Upper lobe of left lung (tissue), 6 donors: ENCODE measurements at places on chromosomes 6 and 20.

- no peaks in the 10 kb centered on the region for H3K4me1 ChIP-seq
- H3K36me3 ChIP-seq, result no peaks in the 10 kb centered on the region
- no peak overlapping the region for H3K4me3 ChIP-seq
- H3K27ac ChIP-seq, result no peak overlapping the region
Observed at GRCh38 chr6:137056121-137056880, 11.5 kb upstream of the IL20RA start.

GRCh38 chr6:50271266-50271665 is 221.5 kb upstream of the DEFB112 start:
- H3K4me1 ChIP-seq, result no peaks in the 10 kb centered on the region
- DNase-seq, result no peak
- no peak overlapping the region for H3K4me3 ChIP-seq
- no peak overlapping the region for H3K27ac ChIP-seq
- no peaks in the 10 kb centered on the region for H3K36me3 ChIP-seq

GRCh38 chr20:62339647-62340062 is 27.5 kb downstream of the LAMA5 start:
- no peak overlapping the region for H3K4me3 ChIP-seq
- no peak for DNase-seq
- H3K36me3 ChIP-seq, result peaks cover 55% of the 10 kb centered on the region
- no peak overlapping the region for H3K27ac ChIP-seq

GRCh38 chr6:41177287-41177686 is 14.4 kb upstream of the TREM2 start:
- no peak overlapping the region for H3K4me3 ChIP-seq
- DNase-seq, result no peak
- H3K36me3 ChIP-seq, result no peaks in the 10 kb centered on the region

DNA sequence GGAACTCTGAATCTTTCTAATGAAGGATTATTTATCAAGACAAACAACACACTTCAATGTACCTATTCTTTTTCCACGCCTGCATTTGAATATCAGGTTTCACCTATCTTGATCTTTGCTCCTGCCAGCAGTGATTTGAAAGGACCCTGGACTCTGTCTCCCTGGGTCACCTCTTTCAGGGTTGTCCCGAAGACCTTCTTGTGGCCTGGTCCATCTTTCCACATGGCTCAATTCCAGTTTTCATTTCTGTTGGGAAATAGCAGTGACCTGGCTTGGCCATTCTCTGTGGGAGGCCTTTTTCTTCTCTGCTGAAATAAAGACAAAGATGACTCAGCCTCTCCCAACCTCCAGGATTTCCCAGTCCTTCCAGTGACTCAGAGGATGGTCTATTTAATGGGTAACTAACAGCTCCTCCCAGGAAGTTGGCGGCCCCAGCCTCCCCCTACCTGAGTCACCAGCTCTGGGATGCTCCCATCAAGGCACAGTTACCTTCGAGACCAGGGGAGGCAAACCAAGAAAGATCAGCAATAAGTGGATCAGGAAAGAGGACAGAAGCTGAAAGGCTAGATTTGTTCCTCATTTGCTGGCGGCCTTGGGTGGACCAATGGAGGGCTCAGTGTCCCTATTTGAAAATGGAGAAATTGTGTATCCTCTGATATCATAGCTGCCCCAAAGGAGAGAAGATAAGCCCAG is 120.2 kb upstream of the RNF24 start:
- no peak for DNase-seq
- H3K27me3 ChIP-seq, result no peaks in the 10 kb centered on the region
- no peaks in the 10 kb centered on the region for H3K36me3 ChIP-seq
- H3K4me3 ChIP-seq, result no peak overlapping the region
- no peak overlapping the region for H3K27ac ChIP-seq

DNA sequence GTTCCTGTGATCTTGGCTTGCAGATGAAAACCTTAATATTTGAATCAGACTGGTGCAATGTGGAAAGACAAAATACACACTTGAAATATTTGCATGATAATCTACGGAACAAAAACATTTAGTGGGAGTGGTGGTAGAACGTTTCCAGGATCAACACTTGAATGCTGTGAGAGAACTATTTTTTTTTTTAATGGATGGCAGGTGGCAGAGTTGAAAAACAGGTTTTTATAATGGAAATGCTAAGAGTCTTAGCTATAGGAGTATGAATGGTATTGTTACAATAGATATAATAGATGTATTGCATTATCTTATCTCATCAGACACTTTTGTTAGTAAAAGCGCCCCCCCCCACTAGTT is 49.2 kb downstream of the CDKAL1 start:
- H3K27ac ChIP-seq, result no peak overlapping the region
- H3K36me3 ChIP-seq, result no peaks in the 10 kb centered on the region
- H3K4me3 ChIP-seq, result no peak overlapping the region
- H3K4me1 ChIP-seq, result no peaks in the 10 kb centered on the region
- no peak for DNase-seq

DNA sequence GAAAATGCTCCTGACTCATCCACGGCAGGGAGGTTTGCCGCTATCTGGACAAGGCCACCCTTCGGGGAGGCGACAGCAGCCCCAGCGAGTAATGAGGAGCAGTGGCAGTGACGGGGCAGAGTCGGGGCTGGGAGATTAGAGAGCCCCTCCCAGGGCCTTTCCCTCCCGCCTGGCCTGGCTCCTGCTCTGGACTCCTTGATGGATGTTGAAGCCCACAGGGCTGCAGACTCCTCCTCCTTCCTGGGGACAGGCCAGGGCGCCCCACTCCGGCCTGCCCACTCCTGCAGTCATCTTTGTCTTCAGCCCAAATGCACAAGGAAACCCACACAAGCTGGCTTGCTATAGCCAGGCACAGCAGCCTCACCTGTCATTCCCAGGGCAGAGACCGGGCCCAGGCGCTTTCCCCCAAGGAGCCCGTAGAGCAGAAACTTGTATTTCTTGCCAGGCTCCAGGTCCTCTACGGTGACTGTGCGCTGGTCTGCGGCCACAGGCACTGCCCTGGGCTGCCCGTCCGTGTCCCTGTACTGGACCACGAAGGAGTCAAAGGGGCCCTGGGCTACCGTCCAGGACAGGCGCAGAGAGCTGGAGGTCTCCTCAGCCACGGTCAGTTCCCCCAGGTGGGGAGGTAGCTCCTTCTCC is 7.7 kb downstream of the CYP21A2 start:
- peaks cover 15% of the 10 kb centered on the region for H3K4me1 ChIP-seq
- H3K27ac ChIP-seq, result peak overlapping the region; percentile 64
- no peak overlapping the region for H3K4me3 ChIP-seq
- H3K27me3 ChIP-seq, result no peaks in the 10 kb centered on the region
- DNase-seq, result peak; percentile 59

DNA sequence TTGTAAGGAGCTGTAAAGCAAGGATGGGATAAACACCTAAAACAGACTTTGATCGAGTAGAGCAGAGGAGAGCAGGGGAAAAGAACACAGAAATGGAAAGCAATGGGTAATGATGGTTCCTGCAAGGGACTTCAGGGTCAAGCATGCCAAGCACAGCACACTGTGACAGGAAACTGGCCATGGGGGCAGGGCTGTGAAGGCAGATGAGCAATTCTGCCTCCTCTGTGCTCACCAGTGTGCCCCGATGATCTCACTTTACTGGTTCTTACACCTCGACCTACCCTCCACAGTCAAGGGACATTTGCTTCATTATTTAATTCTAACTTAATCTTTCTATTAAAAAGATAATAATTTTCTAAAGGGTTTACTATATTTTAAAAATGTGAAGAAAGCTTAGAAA is 21.6 kb upstream of the MYB start:
- no peaks in the 10 kb centered on the region for H3K27me3 ChIP-seq
- H3K4me1 ChIP-seq, result no peaks in the 10 kb centered on the region
- no peak overlapping the region for H3K4me3 ChIP-seq
- H3K36me3 ChIP-seq, result no peaks in the 10 kb centered on the region
- no peak overlapping the region for H3K27ac ChIP-seq
- no peak for DNase-seq

- no peaks in the 10 kb centered on the region for H3K27me3 ChIP-seq
- no peaks in the 10 kb centered on the region for H3K4me1 ChIP-seq
- no peaks in the 10 kb centered on the region for H3K36me3 ChIP-seq
- H3K4me3 ChIP-seq, result no peak overlapping the region
- DNase-seq, result no peak
Observed at GRCh38 chr6:84618836-84619235, 145.6 kb downstream of the TBX18 start.

DNA sequence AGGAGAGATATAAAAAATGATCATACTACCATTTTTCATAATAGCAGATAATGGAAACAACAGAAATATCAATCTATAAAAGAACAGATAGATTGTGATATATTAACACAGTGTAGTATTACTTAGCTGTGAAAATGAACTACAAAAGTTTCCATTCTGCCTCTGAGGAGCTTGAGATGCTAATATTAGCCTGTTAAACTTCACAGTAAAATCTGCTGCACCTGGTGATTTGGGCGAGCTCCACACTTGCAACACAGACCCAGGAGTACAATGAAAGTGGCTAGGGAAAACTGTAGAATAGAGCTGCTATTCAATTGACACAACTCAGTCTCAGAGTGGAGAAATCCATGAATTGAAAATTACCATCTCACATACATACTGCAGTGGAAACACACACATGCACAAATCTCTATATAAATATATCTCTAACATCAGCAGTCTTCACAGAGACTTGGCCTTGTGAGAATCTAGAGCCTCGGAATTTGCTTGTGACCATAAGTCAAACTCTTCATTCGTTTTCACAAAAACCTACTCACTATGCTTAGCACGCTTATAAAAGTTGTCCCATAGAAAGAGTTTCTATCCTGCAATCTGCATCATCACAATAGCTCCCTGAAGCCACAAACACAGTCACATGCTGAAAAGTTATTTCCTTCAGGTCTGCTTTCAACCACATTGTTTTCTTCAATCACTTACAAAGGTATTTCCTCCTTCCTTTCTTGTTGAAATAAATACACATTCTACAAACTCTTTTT is 133.0 kb downstream of the PAK5 start:
- no peak overlapping the region for H3K27ac ChIP-seq
- no peak overlapping the region for H3K4me3 ChIP-seq
- DNase-seq, result no peak
- no peaks in the 10 kb centered on the region for H3K4me1 ChIP-seq
- H3K36me3 ChIP-seq, result no peaks in the 10 kb centered on the region

GRCh38 chr6:107221519-107221918 is 106.2 kb upstream of the BEND3 start:
- H3K36me3 ChIP-seq, result no peaks in the 10 kb centered on the region
- H3K4me3 ChIP-seq, result no peak overlapping the region
- DNase-seq, result no peak
- no peak overlapping the region for H3K27ac ChIP-seq
- no peaks in the 10 kb centered on the region for H3K4me1 ChIP-seq

GRCh38 chr6:43173591-43174262 is 2.7 kb downstream of the SRF start:
- DNase-seq, result no peak
- H3K36me3 ChIP-seq, result peaks cover 23% of the 10 kb centered on the region
- H3K4me1 ChIP-seq, result peaks cover 38% of the 10 kb centered on the region
- peak overlapping the region; percentile 58 for H3K4me3 ChIP-seq
- no peaks in the 10 kb centered on the region for H3K27me3 ChIP-seq
- peak overlapping the region; percentile 95 for H3K27ac ChIP-seq

GRCh38 chr6:55957961-55958422 is 82.6 kb upstream of the BMP5 start:
- DNase-seq, result no peak
- H3K4me1 ChIP-seq, result no peaks in the 10 kb centered on the region
- no peaks in the 10 kb centered on the region for H3K36me3 ChIP-seq
- H3K27me3 ChIP-seq, result no peaks in the 10 kb centered on the region
- H3K4me3 ChIP-seq, result no peak overlapping the region

- no peaks in the 10 kb centered on the region for H3K36me3 ChIP-seq
- DNase-seq, result peak; percentile 14
- peak overlapping the region; percentile 71 for H3K27ac ChIP-seq
- H3K4me3 ChIP-seq, result no peak overlapping the region
Observed at GRCh38 chr20:56429941-56430340, 17.9 kb downstream of the CASS4 start.

DNA sequence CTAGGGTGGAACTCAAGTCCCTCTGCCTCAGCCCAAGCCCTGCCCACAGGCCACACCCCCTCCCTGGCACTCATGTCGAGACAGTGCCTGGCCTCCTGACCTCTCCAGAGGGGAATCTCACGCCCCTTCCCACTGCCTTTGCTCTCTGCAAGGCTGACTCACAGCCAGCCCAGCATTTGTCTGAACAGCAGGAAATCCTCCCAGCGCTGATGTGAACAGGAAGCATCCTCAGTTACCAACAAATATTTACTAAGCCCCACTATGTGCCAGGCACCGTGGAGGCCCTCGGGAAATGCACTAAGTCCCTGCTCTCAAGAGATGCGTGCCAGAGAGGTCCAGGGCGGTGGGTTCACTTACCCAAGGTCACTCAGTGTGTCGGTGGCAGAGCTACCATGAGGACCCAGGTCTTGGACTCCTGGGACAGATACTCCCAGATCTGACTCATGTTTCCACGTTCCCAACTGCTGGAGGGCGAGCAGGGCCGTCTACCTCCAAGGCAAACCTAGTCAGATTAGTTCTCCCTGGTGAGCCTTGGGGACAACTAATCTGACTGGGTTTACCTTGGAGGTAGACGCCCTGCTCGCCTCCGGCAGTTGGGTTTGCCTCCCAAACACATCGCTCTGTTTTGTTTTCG is 7.8 kb downstream of the ADA start:
- H3K27me3 ChIP-seq, result no peaks in the 10 kb centered on the region
- peak; percentile 65 for DNase-seq
- H3K27ac ChIP-seq, result peak overlapping the region; percentile 67
- H3K36me3 ChIP-seq, result no peaks in the 10 kb centered on the region

GRCh38 chr20:43388268-43389002 is 69.3 kb upstream of the SRSF6 start:
- peak overlapping the region; percentile 72 for H3K27ac ChIP-seq
- H3K4me1 ChIP-seq, result no peaks in the 10 kb centered on the region
- H3K36me3 ChIP-seq, result no peaks in the 10 kb centered on the region
- H3K4me3 ChIP-seq, result no peak overlapping the region

DNA sequence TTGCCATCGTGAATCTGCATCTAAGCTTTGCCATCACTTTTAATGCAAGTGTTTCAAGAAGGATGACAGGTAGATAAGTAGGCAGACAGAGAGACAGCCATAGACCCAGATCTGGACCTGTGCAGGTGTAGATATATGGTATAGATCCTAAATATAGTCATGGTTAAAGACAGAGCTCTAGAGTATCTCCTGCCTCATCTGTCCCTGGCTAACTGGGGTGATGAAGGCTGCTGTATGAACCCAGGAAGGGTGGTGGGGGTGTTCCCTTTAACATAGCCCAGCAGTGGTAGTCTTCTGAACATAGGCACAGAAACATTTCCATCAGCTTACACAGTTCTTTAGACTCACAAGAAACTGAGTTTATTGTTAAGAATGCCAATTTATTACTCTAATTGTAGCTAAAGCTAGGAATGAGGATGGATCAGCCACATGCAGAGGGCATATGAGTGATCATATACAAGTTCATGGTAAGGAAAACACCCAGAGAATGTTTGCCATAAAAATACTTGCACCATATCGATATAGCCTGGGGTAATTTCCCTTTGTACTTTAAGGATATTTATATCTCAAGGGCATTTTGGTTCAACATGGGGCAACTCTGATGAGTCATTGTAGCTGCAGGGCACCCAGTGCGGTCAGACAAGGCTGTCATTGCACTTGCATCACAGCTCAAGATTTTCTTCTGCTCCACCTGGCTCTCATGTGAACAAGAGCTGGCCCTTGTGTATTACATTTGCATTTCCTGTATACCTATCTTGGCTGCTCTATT is 587.2 kb downstream of the EPM2A start:
- H3K27ac ChIP-seq, result no peak overlapping the region
- H3K4me1 ChIP-seq, result peaks cover 8% of the 10 kb centered on the region
- no peaks in the 10 kb centered on the region for H3K36me3 ChIP-seq
- no peaks in the 10 kb centered on the region for H3K27me3 ChIP-seq
- no peak overlapping the region for H3K4me3 ChIP-seq

- peaks cover 7% of the 10 kb centered on the region for H3K4me1 ChIP-seq
- no peaks in the 10 kb centered on the region for H3K36me3 ChIP-seq
- DNase-seq, result no peak
- H3K27ac ChIP-seq, result no peak overlapping the region
Observed at GRCh38 chr20:38892091-38892981, 33.9 kb upstream of the FAM83D start.
